Activated naive CD8-positive, alpha-beta T cell treated with anti-CD3 and anti-CD28 coated beads, Interleukin-2, amount 10 ng/mL, durations not matched to agents 7 days and 5 days (primary cell): ENCODE measurements at places on chromosomes 2 and 18. TPM values are rescaled to one million over a fixed set of nuclear protein-coding genes. Genes with fewer than 3 reads are reported as not detected.

REG1A gene
- total RNA-seq: not detected

ARHGAP15 gene
- 141 TPM for total RNA-seq

- no peak for DNase-seq
Observed at GRCh38 chr2:1849450-1849849, 105.1 kb upstream of the PXDN start.

GRCh38 chr2:49931241-49931640 lies 776.9 kb upstream of the FSHR start:
- DNase-seq: no peak

DNA sequence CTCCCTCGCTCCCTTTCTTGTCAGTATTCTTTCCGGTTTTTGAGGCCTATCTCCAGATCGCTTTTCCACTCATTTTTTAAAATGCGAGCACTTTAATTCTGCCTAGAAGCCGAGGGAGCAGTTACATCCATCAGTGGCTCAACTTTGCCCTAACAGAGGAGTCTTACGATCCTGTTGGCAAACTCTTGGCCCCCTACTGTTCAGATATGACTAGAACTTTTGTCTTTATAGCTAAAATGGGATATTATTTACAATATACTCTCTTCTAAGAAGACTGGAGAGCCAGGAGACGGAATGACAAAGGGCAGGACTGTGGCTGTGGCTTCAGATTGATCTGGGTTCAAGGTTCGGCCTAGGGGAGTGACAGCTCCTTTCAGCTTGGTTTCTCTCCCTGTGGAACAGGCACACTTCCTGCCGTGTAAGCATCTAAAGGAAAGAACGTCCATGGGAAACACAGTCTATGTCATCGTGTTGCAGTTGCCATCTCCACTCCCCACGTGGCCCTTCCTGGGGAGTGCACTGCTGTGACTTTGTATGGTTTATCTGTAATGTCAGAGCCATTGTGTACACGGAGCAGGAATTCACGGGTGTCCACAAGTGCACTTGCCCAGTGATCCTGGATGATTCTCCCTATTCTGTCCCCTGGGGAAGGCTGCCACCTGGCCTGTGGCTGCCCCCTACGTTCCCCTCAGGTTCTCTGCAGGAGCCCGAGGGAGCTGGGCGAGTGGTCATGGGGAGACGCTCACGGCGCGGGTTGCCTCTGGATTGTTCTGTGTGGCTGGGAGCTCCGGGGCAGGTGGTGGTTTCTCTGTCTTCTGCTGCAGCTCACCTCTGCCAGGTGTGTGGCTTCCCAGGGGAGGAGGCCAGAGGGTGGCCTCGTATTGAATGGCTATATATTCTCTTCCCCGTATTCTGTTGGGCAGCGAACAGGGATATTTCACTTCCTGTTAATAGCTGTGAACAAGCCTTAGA lies 222.0 kb downstream of the LDLRAD4 start:
- no peak for DNase-seq
